A549 treated with Hydrocortisone at 1 μM for 4 hours (cell line): ENCODE measurements at places on chromosomes 13 and 19. TPM values are rescaled to one million over a fixed set of nuclear protein-coding genes. Genes with fewer than 3 reads are reported as not detected.

The ZNF90 gene
- not detected in 5 replicates for total RNA-seq

The MYBPC2 gene
- total RNA-seq = 0.02 TPM in 1 of 5 replicates, not detected in the others

The ZNF296 gene
- 10.4 to 18.7 TPM (median 17.3 TPM) in 5 replicates for total RNA-seq

The CYP2A6 gene
- total RNA-seq = 0.08 TPM in 1 of 5 replicates, not detected in the others

The IFT88 gene
- total RNA-seq = 8.4 to 10.6 TPM (median 8.9 TPM) in 5 replicates

The IGFL3 gene
- total RNA-seq = 0.35 to 0.39 TPM in 2 of 5 replicates, not detected in the others

The HTR2A gene
- not detected in 5 replicates for total RNA-seq

The AMH gene
- total RNA-seq = 8.0 to 17.1 TPM (median 14.7 TPM) in 5 replicates

The THSD1 gene
- 5.2 to 6.7 TPM (median 6.1 TPM) in 5 replicates for total RNA-seq

The PRPF31 gene
- 105 to 119 TPM (median 114 TPM) in 5 replicates for total RNA-seq

The ADM5 gene
- total RNA-seq = 3.1 to 6.1 TPM (median 5.4 TPM) in 5 replicates

The SMIM44 gene
- not detected in 5 replicates for total RNA-seq

The RASGRP4 gene
- 0.05 to 0.06 TPM in 2 of 5 replicates, not detected in the others for total RNA-seq

The ADPRHL1 gene
- 14.4 to 18.4 TPM (median 14.5 TPM) in 5 replicates for total RNA-seq

The TLE2 gene
- total RNA-seq = 2.3 to 3.9 TPM (median 3.1 TPM) in 5 replicates

The SIGLEC11 gene
- total RNA-seq = 0.07 to 0.13 TPM (median 0.07 TPM) in 5 replicates

The KCNN1 gene
- total RNA-seq = 0.41 to 1.2 TPM (median 0.66 TPM) in 5 replicates

The LACC1 gene
- 2.8 to 4.7 TPM (median 3.1 TPM) in 5 replicates for total RNA-seq

The ZNF473 gene
- total RNA-seq = 7.6 to 13.2 TPM (median 9.8 TPM) in 5 replicates

The ZNF729 gene
- not detected in 5 replicates for total RNA-seq

The ZNF700 gene
- 0.20 to 0.33 TPM (median 0.29 TPM) in 5 replicates for total RNA-seq
